ENCODE measurements at places on chromosomes 4 and X.
A peak's percentile ranks its signal among the peaks of the same experiment; 100 is the strongest.

- peak; percentile 17 for DNase-seq
Observed at GRCh38 chr4:40190019-40190418, 6.8 kb upstream of the RHOH start.

DNA sequence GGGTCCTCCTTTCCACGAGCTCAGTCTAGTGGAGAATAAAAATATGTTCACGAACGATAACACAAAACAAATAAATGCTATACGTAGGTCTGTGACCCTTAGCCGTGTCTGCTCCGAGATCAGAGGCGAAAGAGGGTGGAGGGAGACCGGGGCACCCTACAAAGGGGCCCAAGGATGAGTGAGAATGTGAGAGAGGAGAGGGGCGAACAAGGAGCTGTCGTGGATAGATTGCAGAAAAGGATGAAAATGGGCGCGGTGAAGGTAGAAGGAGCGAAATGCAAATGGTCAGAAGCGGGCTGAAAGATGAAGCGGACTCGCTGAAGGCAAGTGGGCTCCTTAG, 6.2 kb upstream of the ZBTB33 start:
- no peak for DNase-seq

DNA sequence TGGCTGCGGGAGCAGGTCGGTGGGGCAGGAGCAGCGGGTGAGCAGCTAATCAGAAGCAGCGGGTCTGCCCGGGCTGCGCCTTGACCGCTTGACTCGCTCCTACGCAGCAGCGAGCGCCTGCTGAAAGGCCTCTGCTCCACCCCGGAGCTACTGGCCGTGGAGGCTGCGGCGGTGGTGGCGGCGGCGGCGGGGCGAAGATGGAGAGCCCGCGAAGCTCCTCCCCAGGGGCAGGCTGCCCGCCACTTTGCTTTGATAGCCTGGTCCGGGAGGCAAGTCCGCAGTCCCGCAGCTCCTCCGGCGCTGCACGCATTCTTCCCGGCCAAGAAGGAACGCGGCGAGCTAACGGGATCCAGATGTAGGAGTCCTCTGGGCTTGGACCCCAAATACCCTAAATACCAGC, 36.7 kb downstream of the PJA1 start:
- DNase-seq = peak; percentile 36

GRCh38 chr4:52837716-52838558, 24.2 kb upstream of the RASL11B start:
- peak; percentile 80 for DNase-seq

GRCh38 chrX:16063921-16064320, 59.4 kb upstream of the GRPR start:
- DNase-seq = no peak

- peak; percentile 91 for DNase-seq
Observed at GRCh38 chrX:41561045-41561444, 113.9 kb downstream of the NYX start.

- peak; percentile 45 for DNase-seq
Observed at GRCh38 chrX:56728752-56729151, 291 bp upstream of the NBDY start.

DNA sequence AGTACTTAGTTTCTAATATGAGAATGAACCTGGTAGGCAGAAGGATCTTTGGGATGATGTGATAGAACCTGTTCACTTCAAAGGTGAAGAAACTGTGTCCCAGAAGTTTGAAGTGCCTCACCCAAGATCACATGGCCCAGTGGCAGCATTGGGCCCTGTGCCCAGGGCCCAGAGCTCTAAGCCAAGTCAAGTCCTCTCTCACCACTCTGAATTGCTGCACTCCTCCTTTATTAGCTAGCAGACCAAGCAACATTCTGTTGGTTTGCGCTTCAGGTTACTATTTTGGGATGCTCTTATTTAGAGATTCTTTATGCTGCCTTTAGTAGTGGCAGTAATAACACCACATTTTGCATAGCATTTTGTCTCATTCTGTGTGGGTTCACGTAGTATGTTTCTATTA, 82.7 kb downstream of the PARM1 start:
- DNase-seq = no peak

DNA sequence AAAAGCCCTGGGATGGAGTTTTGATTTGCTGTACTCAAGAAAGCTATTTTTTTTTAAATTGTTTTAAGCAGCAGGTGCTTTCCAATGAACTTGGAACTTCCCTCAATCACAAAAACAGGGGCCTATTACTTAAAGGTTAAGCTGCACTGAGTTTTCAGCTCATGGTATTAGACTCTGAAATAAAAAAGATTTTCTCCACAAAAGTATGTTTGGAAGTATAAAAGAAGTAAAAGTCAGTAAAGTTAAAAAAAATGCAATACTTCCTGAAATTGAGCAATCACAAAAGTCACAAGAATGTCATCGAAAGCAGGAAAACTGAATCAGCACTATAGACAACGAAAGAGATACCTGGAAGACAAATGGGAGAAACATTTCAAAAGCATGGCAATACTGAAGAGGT, 38.9 kb upstream of the PLAC8 start:
- DNase-seq = no peak

DNA sequence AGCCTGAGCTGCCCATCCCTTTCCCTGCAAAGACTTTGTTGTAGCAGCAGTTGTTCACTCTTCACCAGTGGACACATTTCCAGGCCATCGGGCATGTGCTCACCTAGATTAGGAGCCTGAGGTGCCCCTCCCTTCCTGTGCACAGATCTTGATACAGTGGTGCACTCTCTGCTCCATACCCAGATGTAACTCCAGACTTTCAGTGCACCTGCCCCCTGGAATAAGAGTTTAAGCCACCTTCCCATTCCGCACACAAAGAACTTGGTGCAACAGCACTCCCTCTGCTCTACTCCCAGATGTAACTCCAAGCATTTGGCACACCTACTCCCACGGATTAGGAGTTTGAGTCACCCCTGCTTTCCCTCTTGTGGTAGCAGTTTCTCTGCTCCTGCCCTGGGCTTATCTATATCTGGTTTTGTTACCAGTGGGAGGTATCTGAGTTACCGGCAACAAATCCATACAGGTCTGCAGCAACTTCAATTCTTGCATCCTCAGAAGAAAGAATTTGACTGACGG, 36.0 kb upstream of the PLK4 start:
- DNase-seq = no peak

GRCh38 chr4:56856656-56857055, 35.2 kb upstream of the SPINK2 start:
- no peak for DNase-seq

- DNase-seq = peak; percentile 63
Observed at GRCh38 chr4:100738196-100739165, 220.7 kb upstream of the EMCN start.

- peak; percentile 31 for DNase-seq
Observed at GRCh38 chrX:68936126-68936525, 107.3 kb downstream of the EFNB1 start.

DNA sequence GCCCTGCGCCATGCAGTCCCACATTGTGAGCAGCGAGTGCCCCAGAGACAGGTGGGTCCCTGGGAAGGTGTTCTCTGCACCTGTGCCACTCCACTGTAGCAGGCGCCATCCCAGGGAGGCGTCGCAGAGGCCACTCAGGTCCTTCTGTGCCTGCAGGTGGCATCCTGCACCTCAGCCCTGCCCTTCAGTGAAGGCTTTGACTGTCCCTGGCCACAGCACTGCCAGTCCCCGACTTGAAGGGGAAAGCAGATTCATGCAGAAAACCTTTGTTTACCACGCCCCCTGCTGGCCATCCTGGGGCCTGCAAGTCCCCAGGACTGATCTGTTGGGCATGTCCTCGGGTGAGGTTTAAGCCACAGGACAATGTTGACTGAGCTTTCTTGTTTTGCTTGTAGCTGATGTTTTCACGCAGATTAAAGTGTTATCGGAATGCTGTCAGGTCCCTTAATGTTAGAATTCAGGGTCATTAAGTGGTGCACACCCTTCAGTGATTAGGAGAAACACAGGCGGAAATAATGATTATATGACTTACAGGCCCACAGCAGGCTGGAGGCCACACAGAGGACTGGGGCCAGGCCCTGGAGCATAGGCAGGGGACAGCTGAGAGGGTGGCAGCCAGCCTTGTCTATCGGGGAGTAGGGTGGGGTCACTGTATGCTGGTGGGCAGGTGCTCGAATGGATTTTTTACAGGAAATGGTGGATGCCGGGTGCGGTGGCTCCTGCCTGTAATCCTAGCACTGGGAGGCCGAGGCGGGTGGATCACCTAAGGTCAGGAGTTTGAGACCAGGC, 5.0 kb downstream of the TACC3 start:
- DNase-seq = peak; percentile 87
